ENCODE measurements at places on chromosomes 6 and 20. TPM values are rescaled to one million over a fixed set of nuclear protein-coding genes. Genes with fewer than 3 reads are reported as not detected.

DNA sequence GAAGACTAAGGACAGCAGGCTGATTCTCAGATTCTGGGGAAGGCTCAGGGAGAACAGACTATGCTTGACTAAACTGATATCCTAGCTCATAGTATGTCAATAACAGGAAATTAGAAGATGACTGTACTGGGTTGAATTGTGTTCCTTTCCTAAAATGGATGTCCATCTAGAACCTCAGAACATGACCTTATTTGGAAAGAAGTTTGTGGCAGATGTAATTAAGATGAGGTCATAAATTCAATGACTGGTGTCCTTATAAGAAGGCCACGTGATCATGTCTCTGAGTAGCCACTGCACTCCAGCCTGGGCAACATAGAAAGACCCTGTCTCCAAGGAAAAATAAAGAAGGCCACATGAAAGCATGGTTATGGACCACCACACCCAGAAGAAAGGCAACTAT lies 113.9 kb upstream of the STMND1 start:
- H3K4me1 ChIP-seq, result no peaks in the 10 kb centered on the region
- H3K4me3 ChIP-seq, result no peak overlapping the region
- no peaks in the 10 kb centered on the region for H3K27me3 ChIP-seq
- H3K27ac ChIP-seq, result no peak overlapping the region

DNA sequence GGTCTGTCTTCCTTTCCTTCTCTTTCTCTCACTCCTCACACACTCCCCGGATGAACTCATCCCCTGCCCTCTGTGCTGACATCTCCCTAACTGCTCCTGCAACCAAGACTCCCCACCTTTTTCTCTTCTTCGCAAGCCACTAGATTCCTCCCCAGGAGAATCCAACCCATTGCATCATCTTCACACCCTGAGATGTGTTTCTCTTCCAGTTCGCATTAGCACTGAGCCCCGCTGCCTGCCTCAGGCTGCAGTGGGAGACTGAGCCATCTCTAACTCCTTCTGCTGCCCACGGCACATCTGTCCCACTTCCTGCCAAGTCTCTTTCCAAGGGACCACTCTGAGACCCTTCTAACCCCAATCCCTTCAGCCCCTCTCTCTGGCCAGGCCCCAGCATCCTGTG lies 67.2 kb upstream of the NNAT start:
- H3K27ac ChIP-seq, result no peak overlapping the region
- H3K36me3 ChIP-seq, result no peaks in the 10 kb centered on the region
- H3K27me3 ChIP-seq, result peaks cover 2% of the 10 kb centered on the region
- H3K4me3 ChIP-seq, result no peak overlapping the region
- peaks cover 3% of the 10 kb centered on the region for H3K4me1 ChIP-seq

Gene PTCRA
- 0.06 TPM for polyA plus RNA-seq

DNA sequence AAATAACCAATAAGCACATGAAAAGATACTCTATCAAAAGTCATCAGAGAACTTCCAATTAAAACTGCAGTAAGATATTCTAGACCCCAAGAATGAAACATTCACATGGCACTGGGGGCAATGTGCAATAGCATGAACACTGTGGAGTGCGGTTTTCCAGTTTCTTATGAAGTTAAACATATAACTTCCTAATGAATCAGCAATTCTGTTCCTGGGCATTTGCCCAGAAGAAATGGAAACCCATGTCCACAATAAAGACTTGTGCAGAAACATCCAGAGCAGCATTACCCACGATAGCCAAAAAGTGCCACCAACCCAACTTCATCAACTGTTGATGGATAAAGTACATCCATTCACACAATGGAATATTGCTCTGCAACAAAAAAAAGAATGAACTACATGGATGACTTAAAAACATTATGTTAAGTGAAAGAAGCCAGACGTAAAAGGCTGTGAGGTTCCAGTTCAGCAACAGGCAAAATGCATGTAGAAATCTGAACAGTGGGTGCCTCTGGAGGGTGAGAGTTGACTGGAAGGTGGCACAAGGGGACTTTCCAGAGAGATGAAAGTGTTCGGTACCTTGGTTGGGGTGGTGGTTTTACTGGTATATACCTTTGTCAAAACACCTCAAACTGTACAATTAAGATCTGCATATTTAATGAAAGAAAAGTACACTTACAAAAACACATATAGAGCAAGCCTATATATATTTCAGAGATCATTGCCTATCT lies 207.2 kb upstream of the ECI2 start:
- H3K4me3 ChIP-seq, result no peak overlapping the region
- no peak for DNase-seq
- H3K27ac ChIP-seq, result no peak overlapping the region

DNA sequence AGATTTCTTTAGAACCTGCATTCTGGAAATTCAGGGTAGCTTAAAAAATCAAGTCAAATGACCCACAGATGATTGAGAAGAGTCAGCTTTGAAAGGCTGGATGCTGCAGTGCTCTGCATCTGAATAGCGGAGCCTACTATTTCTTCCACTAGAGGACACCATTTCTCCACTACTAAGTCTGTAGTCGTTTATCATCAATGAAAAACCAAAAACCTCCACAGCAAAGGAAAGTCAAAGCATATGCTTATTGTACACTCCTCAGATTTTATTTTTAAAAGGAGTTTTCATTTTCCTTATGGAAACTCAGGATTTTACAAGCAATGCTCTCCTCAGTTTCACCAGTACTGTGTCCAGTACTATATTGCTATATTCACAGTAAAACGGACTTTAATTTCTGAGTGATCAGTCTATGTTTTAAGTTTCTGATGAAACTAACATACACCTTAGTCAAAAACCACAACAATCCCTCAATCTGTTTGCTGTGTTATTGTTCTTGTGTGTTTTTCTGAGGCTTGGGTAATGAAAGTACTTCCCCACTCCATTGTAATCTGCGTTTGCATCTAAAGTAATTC lies 50.5 kb upstream of the ENPP5 start:
- peak; percentile 68 for DNase-seq
- H3K27ac ChIP-seq, result no peak overlapping the region
- no peaks in the 10 kb centered on the region for H3K27me3 ChIP-seq
- H3K4me3 ChIP-seq, result no peak overlapping the region
- peaks cover 2% of the 10 kb centered on the region for H3K4me1 ChIP-seq

- no peak overlapping the region for H3K27ac ChIP-seq
- H3K4me3 ChIP-seq, result no peak overlapping the region
- H3K27me3 ChIP-seq, result no peaks in the 10 kb centered on the region
- no peak for DNase-seq
Measured at GRCh38 chr20:10972219-10972860, 298.5 kb upstream of the JAG1 start.

DNA sequence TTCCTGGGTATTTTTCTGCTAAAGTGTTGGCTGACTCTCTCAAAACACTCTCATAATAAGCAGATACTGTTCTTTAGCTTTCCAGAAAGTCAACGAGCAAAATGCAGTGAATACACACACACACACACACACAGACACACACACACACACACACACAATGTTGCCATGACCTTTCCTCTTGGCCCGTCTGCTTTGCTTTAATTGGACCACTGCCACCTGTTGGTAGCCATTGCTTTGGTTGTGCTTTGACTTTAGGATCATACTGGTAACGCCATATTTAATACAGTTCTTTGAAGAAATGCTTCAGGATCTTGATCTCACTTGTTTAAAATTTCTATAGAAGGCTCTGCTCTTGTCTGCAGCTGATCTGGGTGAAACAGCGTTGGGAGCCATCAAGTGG lies 4.4 kb downstream of the FIG4 start:
- H3K27ac ChIP-seq, result no peak overlapping the region
- no peak overlapping the region for H3K4me3 ChIP-seq
- DNase-seq, result peak; percentile 18
- H3K36me3 ChIP-seq, result no peaks in the 10 kb centered on the region

DNA sequence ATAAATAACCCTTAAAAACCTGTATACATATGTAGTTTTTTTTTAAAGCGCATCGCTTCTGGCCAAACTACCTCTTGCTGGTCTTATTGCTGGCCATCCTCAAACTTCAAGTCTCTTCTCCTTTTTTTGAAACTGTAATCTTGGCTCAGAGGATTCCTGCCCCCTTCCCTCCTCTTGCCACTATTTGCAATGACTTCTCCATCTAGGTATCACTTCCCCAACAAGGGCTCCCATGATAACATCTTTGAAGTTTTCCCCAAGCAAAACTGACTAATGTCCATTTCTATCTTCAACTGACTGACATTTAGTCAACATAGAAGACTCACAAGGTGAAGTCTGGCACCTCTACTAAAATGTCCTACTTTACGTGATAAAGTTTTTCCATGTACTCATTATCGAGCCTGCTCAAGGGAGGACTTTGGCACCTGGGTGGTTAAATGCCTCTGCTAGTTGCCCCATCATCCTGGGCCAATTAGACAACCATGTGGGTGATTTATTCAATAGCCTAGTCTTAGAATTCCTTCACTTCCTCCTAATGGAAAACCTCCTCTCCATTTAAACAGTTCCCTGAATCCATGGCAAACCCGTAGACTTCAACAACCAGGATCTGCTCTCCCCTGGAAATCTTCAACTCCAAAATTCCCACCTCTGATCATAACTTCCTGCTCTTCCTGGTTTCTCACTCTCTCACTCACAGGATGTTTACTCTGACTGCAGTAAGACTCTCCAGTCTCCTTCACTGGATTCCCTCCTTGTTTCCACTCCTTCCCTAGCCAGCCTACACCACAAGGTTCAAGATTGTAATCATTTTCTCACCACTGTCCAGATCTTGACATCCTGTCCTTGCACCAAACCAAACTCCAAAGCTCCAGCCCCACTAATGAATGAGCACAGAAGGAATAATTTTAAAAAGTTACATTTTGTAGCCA lies 9.4 kb upstream of the PLAGL1 start:
- no peaks in the 10 kb centered on the region for H3K27me3 ChIP-seq
- no peak overlapping the region for H3K4me3 ChIP-seq
- H3K4me1 ChIP-seq, result peaks cover 5% of the 10 kb centered on the region
- peak; percentile 69 for DNase-seq
- H3K27ac ChIP-seq, result no peak overlapping the region
- no peaks in the 10 kb centered on the region for H3K36me3 ChIP-seq

Gene LY6G6F
- polyA plus RNA-seq, result not detected

DNA sequence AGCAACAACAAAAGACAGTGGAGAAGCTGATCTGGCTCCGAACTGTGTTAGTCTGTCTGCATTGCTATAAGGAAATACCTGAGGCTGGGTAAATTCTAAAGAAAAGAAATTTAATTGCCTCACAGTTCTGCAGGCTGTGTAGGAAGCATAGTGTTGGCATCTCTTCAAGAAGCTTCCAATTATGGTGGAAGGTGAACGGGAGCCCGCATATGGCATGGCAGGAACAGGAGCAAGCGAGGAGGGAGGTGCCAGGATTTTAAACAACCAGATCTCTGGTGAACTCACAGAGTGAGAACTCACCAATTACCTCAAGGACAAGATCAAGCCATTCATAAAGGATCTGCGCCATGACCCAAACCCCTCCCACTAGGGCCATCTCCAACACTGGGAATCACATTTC lies 293.5 kb downstream of the SMOC2 start:
- no peaks in the 10 kb centered on the region for H3K27me3 ChIP-seq
- H3K4me1 ChIP-seq, result no peaks in the 10 kb centered on the region

DNA sequence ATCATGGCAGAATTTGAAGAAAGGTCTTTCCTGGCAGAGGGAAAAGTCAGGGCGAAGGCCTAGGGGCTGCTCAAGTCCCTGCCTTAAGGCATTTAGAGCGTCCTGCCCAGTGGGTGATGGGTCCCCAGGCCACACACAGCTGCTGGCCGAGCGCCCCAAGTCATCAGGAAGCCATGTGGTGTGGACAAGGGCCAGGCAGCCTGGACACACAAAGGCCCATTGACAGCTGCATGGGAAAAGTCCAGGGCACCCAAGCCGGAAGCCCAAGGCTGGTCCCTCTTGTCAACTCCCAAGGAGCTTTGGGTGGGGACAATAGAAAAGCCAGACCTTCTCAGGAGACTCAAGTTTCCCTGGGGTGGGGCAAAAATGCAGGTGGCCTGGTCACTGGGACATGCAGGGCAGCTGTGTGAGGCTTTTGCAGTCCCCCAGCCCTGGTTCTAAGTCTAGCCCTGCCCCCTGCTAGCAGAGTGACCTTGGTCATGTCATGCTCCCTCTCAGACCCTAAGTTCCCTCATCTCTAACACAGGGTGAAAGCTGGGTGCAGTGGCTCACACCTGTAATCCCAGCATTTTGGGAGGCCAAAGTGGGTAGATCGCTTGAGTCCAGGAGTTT lies 44.3 kb upstream of the PTGIS start:
- H3K4me3 ChIP-seq, result no peak overlapping the region
- H3K27me3 ChIP-seq, result no peaks in the 10 kb centered on the region
- peaks cover 39% of the 10 kb centered on the region for H3K4me1 ChIP-seq
- peak; percentile 35 for DNase-seq
- no peaks in the 10 kb centered on the region for H3K36me3 ChIP-seq
- no peak overlapping the region for H3K27ac ChIP-seq

DNA sequence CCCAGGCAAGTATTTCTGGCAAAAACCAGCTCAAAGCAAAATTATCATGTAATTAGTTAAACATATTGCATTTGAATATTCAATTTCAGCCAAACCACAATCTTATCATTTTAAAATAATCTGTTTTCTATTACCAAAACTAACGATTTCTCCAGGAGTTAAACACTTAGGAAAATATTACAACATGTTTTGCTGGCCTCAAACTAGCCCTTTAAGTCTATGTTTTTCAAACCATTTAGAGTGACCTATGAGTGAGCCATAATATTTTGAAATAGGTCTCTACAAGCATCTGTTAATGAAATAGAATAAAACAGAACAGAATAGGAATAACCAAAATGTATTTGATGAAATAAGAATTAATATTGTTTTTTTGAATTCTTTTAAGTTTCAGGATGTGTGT lies 370.9 kb downstream of the COL12A1 start:
- H3K36me3 ChIP-seq, result no peaks in the 10 kb centered on the region
- H3K27ac ChIP-seq, result no peak overlapping the region
- H3K4me3 ChIP-seq, result no peak overlapping the region
- H3K27me3 ChIP-seq, result no peaks in the 10 kb centered on the region
- no peak for DNase-seq

DNA sequence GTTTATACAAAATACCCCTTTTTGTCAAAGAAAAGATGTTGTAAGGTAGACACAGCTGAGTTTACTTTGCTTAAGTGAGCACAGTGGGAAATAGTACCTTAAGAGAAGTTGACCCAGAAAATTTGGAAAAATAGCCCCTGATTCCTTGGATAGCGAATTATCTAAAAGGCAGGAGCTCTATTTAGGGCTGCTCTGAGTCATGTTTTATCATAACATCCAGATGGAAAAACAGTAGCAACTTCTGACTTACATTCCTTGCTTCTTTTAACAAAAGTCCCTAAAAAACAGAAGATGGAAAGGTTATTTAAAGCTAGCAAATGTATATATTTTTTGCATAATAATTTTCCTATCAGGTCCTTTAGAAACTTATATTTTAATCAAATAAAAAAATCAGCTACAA lies 59.0 kb downstream of the THEMIS start:
- no peaks in the 10 kb centered on the region for H3K27me3 ChIP-seq
- H3K4me1 ChIP-seq, result no peaks in the 10 kb centered on the region
- H3K36me3 ChIP-seq, result no peaks in the 10 kb centered on the region
- no peak for DNase-seq

- no peaks in the 10 kb centered on the region for H3K27me3 ChIP-seq
- H3K36me3 ChIP-seq, result no peaks in the 10 kb centered on the region
- DNase-seq, result no peak
- no peaks in the 10 kb centered on the region for H3K4me1 ChIP-seq
- H3K27ac ChIP-seq, result no peak overlapping the region
Measured at GRCh38 chr6:3045777-3046176, 22.5 kb upstream of the RIPK1 start.

Data from small intestine (tissue), 16 donors.